Stimulated activated CD4-positive, alpha-beta T cell treated with anti-CD3 and anti-CD28 coated beads, Interleukin-15, amount 100 ng/mL, for 48 hours (primary cell): ENCODE measurements at places on chromosomes 3 and 15.

GRCh38 chr3:126982126-126982470 is 817 bp upstream of the PLXNA1 start:
- DNase-seq = peak; percentile 26

- DNase-seq = no peak
These were observed 40.7 kb downstream of the C3orf70 start for GRCh38 chr3:185112186-185112585.

DNA sequence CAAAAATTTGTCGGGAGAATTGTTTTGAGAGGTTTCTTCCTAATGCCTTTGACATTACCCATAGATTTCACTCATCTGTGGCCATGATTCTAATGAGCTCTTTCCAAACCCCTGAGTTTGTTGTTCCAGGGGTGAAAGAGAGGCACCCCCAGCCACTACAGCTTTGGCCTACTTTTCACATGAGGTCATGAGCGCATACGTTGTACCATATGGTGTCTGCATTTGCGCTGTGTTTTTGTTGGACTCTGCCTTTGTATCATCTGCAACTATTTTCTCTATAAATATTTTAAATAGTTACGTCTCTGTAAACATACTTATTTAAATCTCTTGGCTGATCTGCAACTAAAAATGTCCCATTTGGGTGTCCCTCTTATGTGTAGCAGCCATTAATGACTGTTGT is 107.9 kb downstream of the LRTM1 start:
- DNase-seq = no peak

GRCh38 chr3:78972617-78973301 is 795.0 kb downstream of the ROBO1 start:
- DNase-seq = no peak

- DNase-seq = no peak
These were observed 19.3 kb downstream of the IQSEC1 start for GRCh38 chr3:13053893-13054292.

GRCh38 chr3:126542340-126543241 is 16.1 kb downstream of the C3orf22 start:
- DNase-seq = no peak

GRCh38 chr3:151075869-151076562 is 9.4 kb upstream of the MED12L start:
- DNase-seq = no peak
